ENCODE measurements at places on chromosomes 4 and X.

DNA sequence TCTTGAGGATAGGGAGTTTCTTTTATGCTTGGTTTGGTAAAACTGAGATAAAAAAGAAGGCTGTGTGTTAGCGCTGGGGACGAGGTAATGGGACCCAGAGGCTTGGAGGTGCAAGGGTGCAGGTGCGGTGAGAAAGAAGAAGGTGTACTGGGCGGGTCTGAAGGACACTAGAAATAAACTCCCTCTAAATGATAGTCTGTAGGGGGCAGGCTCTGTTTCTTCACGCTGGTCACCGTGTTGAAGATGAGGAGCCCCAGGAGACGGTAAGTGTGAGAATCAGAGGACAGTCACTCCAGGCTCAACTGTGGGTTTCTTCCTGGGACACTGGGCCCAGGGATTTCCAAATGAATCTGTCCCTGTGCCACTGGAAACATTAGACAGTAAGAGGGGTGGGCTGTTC is 131.4 kb downstream of the SORBS2 start:
- no peak for DNase-seq

DNA sequence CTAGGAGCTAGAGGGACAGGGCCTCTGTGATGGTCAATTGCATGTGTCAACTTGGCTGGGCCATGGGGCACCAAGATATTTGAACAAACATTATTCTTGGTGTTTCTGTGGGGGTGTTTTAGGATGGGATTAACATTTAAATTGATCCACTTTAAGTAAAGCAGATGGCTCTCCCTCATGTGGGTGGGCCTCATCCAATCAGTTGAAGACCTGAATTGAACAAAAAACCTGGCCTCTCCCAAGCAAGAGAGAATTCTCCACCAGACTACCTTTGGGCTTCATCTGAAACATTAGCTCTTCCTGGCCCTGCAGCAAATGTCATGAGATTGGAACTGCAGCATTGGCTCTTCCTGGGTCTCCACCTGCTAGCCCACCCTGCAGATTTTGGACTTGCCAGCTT is 207.1 kb upstream of the ATP6AP2 start:
- no peak for DNase-seq

DNA sequence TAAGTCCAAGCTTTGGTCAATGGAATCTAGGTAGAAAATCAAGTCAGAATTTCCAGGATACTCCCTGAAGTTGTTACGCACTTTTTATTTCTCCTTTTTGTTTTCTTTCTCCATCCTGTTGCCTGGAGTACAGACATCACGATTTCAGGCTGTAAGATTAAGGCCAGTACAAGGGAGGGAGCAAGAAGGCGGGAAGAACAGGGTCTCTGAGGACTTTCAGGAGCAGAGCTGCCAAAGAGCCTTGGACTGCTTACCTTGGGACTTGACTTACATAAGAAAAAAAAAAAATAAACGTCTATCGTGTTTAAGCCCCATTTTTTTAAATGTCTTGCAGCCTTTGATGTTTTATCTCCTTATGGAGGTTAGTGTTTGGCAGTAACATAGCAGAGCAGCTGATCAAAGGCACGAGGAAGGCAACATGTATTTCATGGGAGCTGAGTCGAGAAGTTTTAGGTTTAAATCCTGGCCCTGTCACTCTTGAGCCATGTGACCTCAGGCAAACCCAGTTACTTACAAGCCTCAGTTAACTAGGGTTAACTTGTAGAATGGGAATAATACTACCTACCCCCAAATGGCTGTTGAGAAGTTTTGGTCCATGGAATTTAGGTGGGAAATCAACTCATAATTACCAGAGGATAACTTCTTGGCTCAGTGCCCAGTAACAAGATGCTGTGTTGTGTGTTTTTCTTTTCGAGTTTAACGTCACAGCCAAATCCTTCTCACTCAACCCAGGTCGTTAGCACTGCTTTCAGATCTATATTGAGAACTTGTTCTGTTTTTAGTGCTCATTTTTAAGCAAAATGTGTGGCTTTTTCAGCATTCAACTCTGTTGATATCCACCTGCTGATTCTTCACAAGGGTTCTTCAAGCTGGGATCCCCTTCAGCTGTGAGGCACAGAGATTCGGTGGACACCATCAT is 106.8 kb downstream of the CLNK start:
- DNase-seq: no peak

- DNase-seq: no peak
These were observed 456.9 kb downstream of the BCOR start for GRCh38 chrX:39640866-39641265.

DNA sequence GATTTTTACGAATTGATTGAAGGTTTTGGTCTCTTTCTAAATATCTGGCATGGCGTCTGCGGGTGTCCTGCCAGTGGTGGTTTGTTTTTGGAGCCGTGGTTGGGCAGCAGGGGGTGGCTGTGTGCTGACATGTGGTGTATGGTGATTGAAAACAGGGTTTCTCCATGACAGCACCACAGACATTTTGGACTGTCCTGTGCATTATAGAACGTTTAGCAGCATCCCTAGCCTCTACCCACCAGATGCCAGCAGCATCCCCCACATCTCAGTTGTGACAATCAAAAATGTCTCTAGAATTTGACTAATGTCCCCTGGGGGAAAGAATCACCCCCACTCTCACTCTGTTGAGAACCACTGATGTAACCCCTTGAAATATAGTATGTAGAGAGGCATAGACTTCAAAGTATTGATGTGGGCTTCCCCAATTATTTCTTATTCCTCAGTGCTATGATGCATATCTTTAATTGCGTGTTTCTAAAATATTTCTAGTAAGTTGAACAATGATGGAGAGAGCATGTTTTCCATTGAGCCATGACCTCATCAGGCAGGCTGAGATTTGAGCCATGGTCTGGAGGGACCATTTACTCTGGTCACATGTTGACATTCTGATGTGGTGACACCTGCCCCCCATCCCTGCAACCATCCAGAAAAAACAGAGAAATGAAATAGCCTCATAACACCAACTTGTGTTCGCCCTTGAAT is 77.4 kb upstream of the MID1 start:
- DNase-seq: no peak

- no peak for DNase-seq
These were observed 104.1 kb downstream of the FBXW7 start for GRCh38 chr4:152431784-152432183.

- no peak for DNase-seq
These were observed 2.3 kb downstream of the HAUS7 start for GRCh38 chrX:153468008-153468580.

DNA sequence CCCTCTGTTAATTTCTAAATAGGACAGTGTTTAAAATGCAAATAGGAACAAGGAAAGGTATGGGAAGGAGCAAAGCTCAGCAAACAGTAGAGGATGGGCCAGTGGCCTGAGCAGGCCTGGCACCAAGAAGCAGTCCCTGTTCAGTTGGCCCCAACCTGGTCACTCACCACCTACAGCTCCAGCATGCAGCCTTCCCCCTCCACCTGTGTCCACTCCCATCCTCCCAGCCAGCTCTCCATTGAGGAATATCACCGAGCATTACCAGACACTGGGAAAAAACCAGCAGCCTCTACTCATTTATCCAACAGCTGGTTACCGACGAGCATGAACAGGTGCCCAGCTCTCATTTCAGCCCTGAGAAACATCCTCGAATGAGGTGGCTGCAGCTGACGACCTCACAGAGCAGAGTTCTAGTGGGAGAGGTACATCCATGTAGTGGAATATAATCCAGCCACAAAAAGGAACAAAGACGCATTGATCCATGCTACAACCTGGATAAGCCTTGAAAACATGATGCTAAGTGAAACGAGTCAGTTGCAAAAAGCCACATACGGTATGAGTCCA is 25.6 kb downstream of the CD99L2 start:
- DNase-seq: no peak

GRCh38 chrX:3712051-3712869 is 1.2 kb downstream of the PRKX start:
- no peak for DNase-seq

DNA sequence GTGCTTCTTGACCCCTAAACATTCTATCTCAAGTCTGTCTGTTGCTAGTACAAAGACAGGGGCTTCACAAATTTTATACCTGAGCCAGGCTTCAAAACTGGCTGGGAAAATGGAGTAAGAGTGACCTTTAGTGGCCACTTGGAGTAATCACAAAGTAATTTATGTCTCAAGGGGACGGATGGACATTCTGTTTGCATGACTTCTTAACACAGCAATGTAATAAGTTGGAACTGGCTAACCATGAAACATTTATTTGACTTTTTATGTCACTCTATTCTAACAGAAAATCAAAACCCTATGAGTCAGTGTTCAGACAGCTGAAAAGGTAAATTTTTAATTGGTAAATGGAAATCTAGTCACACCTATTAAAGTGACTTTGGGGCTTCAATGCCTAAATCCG is 600.6 kb downstream of the ANKRD50 start:
- peak; percentile 61 for DNase-seq

- DNase-seq: peak; percentile 24
These were observed 124.0 kb upstream of the STIM2 start for GRCh38 chr4:26736621-26737020.

- DNase-seq: no peak
These were observed 184.6 kb downstream of the OR13H1 start for GRCh38 chrX:131728295-131729145.

GRCh38 chr4:36549252-36549651 is 267.8 kb downstream of the DTHD1 start:
- DNase-seq: no peak

GRCh38 chr4:127777487-127777886 is 4.6 kb upstream of the HSPA4L start:
- DNase-seq: no peak

DNA sequence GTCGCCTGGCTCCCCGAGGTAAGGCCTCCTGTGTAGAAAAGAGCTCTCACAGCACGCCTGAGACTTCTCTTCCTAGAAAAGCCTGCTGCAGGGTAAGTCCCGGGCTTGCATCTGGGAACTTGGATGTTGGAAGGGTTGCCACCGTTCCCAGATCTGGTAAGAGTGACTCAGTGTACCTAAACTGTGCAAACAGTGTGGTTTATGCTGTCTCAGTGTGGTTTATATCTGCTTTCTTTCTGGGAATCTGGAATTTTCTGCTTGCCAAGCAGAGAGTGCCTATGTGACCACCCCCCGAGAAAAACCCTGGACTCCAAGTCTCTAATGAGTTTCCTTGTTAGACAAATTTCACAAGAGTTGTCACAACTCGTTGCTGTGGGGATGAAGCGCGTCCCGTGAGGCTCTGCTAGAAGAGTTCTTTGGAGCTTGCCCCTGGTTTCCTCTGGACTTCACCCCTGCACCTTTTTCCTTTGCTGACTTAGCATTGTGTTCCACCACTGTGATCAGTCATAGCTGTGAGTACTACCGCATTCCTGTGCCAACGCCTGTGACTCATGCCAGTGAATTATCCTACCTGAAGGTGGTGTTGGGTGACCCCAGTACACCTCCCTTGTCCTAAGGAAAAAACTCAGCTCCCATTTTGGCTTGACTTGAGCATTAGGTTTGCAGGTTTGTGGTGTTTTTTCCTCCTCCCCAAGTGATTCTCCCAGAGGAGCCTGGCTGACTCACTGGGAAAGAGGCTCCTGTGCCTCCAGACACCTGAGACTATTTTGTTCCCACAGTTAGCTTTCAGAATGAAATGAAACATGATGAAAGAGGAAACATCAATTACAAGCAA is 14.5 kb downstream of the SLC2A9 start:
- DNase-seq: no peak

Data from HFFc6 (cell line).